ENCODE measurements at places on chromosomes 11 and 22.

DNA sequence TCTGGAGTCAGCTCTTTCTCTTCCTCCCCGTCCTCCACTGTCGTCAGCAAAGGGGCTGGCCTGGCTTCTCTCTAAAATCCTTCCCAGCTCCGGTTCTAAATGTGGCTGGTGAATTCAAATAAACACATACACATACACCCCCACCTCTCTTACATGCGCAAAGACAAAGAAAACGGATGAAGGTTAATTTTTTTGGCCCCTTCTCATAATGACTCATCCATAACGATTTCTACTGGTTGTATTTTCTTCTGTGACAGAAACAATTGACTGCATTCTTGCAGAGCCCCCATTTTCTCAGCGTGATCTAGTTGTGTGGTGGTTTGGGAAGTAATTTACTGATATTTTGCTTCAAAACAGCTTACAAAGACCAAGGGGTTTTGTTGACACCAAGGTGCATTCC is 130.0 kb upstream of the NTM start:
- no peak for ATAC-seq

- no peak for ATAC-seq
Measured at GRCh38 chr22:38947321-38948140, 9.9 kb upstream of the APOBEC3A start.

GRCh38 chr11:76682684-76683083 is 12.1 kb upstream of the LRRC32 start:
- ATAC-seq = no peak

GRCh38 chr11:34825670-34826383 is 90.4 kb downstream of the APIP start:
- ATAC-seq = no peak

GRCh38 chr11:115759622-115760460 is 255.6 kb upstream of the CADM1 start:
- ATAC-seq = no peak

GRCh38 chr11:73322382-73323306 is 14.6 kb downstream of the ARHGEF17 start:
- ATAC-seq = peak; percentile 14

DNA sequence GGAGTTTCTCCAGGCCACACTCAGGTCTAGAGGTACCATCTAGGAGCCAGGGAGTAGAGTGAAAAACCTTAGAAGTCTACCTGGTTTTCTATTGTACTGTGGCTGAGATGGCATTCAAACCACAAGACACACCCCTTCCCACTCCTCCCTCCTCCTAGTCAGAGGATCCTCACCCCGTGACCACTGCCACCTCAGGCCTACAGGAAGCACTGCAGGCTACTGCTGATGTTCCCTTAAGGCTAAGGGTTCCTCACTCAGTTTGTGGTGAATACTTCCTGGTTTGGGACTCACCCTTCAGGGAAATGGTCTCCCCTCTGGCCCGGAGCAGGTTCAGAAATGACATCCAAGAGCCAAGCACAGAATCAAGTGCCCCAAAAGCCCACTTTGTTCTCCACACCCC is 1293.9 kb downstream of the JRKL start:
- peak; percentile 57 for ATAC-seq

GRCh38 chr22:17980638-17981051 is 43.7 kb downstream of the MICAL3 start:
- ATAC-seq = peak; percentile 33

DNA sequence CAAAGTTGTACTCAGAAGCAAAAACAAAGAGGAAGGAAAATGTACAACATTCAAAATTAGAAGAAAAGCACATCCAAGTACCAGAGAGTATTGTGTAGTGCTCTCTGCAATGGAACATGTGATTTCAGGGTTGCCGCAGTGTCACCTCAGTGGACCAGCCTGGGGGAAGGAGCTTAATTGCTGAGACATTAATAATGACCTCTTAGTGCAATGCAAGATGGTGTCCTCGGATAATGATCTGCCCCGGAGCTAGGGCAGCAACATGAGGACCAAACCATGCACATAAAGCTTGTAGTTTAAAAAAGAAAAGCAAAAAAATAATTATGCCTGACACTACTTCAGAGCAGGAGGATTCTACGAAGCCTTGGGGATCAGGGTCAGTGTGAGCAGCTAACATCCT is 11.3 kb upstream of the JHY start:
- ATAC-seq = no peak

- ATAC-seq = no peak
Measured at GRCh38 chr11:100208207-100208606, 478.9 kb upstream of the ARHGAP42 start.

DNA sequence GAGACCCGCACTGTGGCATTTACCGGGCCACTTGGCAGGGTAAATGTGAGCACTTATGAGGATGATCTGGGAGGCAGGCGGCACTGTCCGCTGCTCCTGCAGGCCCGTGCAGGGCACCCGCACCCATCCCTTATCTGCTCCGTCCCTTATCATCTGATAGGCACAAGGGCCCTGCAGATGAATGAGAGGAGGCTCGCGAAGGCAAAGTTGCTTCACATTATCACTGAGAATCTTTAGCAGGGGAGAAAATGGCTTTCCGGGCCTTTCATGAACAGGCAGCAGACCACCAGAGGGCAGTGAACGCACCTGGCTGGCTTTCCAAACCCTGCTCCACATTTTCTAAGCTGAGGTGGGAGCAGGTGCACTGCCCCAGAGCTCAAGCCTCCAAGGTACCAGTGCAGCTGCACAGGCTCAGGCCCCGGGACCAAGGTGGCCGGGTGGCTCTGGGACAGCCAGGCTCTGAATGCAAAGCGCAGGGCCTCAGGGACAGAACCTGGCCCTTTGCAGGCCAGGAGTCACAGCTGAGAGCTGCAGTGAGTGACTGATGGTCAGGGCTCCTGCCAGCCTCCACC is 165.6 kb downstream of the SHANK2 start:
- ATAC-seq = no peak

DNA sequence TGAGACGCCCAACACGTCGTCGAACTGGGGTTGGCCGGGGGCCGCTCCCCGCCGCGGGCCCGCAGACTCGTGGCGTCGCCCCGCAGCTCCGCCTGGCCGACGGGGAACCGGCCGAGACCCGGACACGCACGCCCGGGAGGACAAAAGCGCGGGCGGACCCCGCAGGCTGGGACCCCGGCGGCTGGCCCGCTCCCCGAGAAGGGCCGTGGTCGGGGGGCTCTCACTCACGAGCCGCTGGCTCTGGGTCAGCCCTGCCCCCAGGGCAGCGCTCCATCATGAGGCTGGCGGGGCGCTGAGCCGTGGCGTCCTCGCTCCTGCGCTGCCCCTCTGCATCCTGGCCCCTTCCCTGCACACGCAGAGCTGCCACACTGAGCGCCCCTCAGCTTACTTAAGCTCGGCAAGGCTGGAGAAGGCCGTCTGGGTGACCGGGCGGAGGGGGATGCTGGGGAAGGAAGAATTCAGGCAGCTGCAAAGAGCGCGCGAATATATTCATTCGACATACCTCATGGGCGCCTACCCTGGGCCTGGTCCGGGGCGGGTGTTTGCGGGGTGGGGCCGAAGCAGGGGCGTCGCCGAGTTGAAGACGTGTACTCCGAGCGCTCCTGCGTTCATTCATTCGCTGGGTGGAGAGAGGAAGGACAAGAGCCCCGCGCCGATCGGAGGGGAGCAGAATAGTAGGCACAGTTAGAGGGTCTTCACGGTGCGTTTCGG is 579 bp upstream of the CYB5R2 start:
- no peak for ATAC-seq

DNA sequence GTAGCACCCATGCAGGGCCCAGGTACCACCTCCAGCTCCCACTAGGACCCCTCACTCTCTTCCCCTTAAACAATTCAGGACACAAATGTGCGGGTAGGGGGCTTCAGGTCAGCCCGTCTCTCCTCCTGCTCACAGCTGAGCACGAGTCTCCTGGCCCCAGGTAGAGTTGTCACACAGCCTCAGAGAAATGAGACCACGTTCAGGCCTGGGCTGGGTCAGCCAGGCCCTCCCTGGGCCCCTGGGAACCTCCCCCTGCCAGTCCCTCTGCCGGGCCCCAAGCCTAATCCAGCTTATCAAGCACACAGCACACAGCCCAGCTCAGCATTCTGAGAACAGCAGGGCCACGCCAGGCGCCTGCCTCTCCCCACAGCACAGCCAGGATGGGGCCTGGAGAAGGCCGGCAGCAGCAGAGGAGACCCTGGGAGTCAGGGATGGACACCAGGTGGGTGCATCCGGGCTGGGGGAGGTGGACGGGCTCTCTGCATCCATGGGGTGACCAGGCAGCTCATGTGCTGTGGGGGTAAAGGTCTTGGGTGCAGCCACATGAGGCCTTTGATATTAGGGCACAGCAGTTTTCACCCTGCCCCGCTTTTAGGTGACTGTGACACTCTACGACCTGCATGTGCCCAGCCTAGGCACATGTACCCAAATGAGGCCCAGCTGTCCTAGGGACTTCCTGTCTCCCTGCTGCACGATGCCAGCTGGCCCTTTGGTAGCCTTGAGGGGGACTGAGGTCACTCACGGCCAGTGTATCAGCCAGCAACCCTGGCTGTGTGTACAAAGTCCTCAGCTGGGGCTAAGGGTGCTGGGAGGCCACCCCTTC is 87.0 kb downstream of the MORC2 start:
- ATAC-seq = no peak

- no peak for ATAC-seq
Measured at GRCh38 chr11:60788401-60789125, 3.4 kb downstream of the MS4A10 start.

GRCh38 chr11:13333456-13333957 is 55.9 kb downstream of the BMAL1 start:
- no peak for ATAC-seq

DNA sequence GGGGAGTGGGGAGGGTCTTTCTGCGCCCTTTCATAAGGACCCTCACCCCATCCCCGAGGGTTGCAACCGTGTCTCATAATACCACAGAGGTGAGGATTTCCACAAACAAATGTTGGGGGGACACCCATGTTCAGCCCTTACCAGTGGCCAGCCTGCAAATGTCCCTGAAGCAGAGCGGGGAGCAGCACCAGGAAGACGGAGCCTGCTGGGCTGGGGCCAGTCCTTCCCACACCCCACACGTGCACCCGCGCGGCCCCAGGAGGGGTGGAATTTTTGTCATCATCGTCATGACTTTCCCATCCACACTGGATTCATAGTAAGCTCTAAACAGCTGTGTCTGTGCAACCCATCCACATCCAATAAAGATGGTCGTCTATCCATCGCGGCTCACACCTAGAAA is 409.8 kb downstream of the BRD1 start:
- no peak for ATAC-seq

All from SK-N-SH treated with all-trans-retinoic acid at 6 μM for 48 hours (cell line).